NCI-H187 treated with DMSO at 0.1 percent for 48 hours (cell line): ENCODE measurements at places on chromosomes 16 and 17.

DNA sequence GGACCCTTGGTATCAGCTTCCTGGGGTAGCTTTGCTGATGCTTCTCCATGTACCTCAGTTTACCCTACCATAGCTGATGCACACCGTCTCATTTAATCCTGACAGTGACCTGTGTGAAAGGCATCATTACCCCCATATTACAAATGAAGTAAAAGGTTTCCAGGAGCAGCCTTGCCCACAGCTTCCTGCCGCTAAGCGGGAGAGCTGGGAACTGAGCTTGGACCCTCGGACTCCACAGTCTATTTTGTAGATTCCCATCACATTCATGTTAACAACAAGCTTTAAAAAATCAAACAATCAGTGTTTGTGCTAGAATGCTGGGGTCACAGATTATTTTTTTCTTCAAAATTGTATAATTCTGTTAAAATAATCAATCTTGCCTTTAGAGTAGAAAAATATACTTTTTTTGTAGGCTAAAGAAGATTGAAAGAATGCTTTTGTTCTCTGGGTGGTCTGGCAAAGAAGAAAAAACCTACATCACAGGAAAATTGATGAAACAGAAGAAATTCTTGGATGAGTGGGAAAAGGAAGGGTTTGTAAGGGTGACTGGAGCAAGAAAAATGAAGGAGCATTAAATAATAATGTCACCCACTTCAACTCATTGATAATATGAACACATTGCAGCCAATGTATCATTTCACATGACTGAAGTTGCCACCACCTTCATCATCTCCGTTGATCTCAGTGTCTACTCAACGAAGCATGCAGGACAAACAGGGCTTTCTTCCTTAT, 9.5 kb upstream of the USP10 start:
- DNase-seq = no peak

DNA sequence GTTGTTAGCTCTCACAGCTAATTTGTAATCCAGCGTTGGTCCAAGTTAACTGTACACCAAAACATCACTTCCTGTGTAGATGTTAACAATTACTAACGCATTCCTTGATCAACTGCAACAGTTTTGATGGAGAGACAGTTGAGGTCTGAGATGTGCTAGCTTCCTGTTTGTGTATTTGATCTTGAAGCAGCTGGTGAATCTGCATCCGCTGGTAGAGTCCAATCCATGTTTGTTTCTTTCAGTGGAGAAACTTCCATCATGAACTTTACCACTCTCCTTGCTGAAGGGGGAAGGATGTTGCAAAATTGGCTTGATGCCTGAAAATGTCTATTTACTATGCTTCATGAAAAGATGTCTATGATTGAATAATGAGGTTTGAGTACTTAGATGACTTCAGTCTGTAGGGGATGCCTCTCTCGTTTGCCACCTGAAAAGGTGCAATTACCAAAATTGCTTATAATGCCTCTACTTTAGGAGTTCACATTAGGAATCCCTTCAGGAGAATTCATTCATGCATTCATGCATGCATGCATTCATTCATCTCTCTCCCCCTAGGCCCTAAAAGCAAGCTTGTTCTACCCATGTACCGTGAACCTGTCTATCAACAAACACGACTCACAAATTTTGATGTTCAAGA, 39.6 kb upstream of the ZKSCAN2 start:
- DNase-seq = no peak

DNA sequence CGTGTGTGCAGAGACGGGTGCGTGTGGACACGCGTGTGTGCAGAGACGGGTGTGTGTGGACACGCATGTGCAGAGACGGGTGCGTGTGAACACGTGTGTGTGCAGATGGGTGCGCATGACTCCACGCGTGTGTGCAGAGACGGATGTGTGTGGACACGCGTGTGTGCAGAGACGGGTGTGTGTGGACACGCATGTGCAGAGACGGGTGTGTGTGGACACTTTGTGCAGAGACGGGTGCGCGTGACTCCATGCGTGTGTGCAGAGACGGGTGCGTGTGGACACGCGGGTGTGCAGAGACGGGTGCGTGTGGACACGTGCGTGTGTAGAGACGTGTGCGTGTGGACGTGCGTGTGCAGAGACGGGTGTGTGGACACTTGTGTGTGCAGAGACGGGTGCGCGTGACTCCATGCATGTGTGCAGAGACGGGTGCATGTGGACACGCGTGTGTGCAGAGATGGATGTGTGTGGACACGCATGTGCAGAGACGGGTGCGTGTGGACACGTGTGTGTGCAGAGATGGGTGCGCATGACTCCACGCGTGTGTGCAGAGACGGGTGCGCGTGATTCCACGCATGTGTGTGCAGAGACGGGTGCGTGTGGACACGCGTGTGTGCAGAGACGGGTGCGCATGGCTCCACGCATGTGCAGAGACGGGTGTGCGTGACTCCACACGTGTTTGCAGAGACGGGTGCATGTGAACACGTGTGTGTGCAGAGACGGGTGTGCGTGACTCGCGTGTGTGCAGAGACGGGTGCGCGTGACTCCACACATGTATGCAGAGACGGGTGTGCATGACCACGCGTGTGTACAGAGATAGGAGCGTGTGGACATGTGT, 1.6 kb upstream of the CD7 start:
- no peak for DNase-seq

DNA sequence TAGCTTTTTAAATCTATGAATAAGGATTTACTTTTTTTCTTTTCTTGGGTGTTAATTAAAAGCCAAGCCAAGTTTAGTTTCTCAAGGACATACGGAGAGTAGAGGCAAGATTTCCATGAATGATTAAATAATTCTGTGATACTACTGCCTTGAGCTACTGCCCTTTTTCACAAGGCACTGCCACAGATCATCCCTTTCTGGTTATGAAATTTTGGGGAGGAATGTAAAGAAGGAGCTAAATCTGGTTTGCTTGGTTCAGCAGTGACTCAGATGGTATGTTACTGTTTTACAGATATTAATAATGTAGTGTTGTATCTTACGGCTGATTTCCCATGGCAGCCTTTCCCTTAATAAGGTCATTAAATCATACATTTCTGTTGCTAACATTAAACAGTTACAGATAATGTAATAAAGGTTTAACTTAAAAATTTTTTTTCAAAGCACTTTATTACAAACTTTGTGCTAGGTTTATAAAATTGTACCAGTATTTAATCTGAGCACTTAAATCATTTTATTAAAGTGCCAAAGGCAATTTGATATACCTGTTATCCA, 2.6 kb downstream of the WSB1 start:
- DNase-seq = no peak

DNA sequence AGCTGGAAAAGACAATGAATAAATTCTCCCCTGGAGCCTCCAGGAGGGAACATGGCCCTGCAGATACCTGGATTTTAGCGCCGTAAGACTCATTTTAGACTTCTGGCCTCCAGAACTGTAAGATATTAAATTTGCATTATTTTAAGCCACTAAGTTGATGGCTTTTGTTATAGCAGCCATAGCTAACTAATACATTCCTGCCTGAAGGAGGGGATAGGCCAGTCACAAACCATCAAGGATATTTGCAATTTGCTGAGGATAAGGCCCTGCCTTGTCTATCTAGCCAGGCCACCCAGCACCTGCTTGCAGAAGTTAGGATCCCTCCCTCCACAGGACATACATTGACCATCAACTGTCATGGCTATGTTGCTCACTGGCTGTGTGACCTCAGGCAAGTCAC, 4.9 kb upstream of the KCNG4 start:
- no peak for DNase-seq

DNA sequence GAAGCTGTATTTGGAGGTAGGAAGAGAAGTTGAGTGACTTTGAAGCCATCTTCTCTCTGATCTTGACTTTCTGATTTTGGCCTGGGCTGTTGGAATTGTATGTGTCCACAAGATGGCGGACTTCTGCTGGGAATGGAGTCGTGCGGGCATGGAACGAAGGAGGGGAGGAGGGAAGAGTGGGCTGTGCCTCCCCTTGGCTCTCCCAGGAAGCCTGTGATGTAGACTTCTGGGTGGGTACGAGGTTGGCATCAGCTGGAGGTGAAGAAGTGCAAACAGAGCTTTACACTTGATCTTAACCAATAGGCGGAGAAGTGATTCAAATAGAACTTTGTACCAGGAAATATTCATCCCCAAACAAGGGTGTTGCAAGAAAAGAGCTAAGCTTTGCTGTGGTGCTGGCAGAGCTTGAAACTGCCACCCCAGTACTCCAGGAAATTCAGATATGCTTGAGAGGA, 7.4 kb upstream of the TMEM220 start:
- no peak for DNase-seq

DNA sequence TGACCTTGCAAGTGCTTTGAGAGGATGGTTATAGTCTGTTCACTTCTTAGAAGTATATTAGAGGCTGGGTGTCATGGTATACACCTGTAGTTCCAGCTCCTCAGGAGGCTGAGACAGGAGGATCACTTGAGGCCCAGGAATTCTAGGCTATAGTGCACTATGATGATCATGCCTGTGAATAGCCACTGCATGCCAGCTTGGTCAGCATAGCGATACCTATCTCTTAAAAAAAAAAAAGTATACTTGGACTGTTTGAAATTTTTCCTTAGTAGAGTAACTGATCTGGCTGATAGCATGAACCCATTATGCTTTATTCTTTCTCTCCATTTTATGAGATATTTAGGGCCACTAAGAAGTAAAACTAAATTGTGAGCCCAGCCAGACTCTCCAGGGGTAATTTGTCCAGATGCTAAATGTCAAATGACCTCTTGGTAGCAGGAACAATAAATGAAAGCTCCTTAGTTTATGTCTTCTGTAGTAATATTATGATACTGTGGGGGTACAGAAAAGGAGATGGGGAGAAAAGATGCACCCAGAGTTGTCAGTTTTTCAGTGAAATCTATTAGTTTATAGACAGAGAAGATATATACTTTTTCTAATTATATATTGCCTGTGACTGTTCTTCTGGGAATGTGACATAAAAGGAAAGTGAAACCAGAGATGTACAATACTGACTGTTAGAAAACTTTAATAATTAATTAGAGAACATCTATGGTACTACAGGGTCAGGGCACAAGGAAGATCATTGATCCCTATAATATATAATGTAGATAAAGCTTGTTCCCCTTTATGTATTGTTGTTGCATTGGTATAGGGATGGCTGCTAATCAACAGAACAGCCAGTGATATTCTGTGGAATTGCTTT, 335.3 kb upstream of the TBX2 start:
- DNase-seq = no peak

DNA sequence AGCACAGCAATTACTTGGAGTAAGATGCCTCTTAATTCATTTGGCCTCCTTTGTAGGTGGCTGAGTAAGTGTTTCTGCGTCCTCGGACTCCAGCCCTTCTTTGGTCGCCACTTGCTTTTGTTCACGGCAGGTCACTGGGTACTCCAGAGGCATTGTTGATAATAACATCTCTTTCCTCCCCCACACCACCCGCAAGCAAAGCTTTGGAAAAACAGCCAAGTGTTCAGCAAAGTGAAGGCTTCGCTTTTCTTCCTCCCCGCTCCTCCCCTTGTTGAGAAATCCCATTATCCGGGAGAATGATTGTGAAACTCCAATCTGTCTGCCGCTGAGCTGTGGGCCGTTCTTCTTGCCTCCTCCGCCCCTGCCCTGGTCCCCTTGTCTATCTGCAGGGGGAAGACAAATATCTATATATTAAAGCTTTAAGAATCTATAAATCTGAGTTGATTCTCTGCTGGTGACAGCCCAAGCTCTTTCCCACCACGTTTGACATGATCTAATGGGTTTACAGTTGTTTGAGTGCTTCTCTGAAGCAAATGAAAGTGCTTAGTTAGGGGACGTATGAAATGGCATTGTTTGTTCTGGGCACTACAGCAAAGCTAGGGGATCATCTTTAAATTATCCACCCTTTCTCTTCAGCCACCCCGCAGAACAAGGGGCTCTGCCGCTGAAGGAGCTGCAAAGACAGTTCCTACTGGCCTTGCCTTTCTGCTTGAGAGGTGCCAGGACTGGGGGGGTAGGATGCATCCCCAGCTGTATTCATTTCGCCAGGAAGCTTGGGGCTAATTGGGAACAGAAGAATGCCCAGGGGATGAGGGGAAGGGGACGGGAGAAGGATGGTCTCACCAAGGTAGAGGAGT, 167.1 kb downstream of the CCDC182 start:
- DNase-seq = peak; percentile 90

DNA sequence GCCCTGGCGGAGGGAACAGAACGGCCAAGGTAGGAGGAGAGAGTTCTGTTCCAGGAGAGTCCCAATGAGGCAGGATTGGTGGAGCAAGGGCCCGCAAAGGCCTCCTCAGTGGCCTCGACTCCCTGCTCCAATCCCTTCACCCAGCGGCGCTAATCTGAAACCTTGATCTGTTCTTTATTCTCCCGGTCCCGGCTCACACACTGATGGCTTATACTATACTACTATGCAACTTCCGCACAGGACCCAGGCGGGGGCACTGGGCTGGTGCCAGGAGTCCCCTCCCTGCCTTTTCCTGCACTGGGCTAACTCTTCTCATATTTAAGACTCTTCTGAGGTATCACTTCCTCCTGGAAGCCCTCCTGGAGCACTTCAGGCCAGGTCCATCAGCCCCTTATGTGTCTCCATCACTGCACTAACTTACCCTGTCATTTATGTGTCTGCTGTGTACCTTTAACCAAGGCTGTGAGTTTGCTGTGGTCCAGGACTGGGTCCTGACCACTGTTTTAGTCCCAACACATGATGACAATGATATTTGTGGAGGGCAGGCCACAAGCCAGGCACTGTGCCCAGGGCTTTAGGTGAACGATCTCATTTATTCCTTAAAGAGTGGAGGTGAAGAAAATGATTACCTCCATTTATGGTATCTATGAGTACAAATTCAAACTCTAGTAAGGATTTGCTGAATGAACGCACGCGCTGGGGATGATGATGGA, 6.8 kb downstream of the CCDC102A start:
- no peak for DNase-seq

DNA sequence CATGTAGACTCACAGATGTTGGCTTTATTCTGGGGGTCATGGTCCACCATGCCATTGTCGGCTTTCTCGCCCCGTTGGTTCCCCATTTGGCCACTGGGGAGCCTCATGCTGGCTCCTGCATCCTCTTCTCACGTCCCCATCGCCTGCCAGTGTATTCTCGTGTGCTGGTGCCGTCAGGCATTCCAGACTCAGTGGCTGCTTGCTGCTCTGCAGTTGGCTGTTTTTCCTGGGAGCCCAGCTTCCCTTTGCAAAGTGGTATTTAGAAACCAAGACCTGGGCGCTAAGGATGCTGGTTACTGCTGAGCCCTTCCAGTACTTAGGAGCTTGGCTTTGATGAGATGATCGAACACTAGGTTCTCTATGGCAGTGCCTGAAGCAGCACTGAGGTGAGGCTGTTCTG, 19.1 kb downstream of the CRAMP1 start:
- no peak for DNase-seq

GRCh38 chr17:59785091-59785799, 77.8 kb downstream of the VMP1 start:
- no peak for DNase-seq

- no peak for DNase-seq
Measured at GRCh38 chr17:49316889-49317675, 45.0 kb downstream of the ZNF652 start.

GRCh38 chr16:89350701-89351380, 133.3 kb downstream of the ZNF778 start:
- no peak for DNase-seq

GRCh38 chr17:57872536-57872935, 22.7 kb upstream of the MRPS23 start:
- DNase-seq = no peak

GRCh38 chr16:19677402-19677801, 40.6 kb downstream of the KNOP1 start:
- no peak for DNase-seq
